ENCODE measurements at places on chromosomes 5 and 9.
A peak's percentile ranks its signal among the peaks of the same experiment; 100 is the strongest.

DNA sequence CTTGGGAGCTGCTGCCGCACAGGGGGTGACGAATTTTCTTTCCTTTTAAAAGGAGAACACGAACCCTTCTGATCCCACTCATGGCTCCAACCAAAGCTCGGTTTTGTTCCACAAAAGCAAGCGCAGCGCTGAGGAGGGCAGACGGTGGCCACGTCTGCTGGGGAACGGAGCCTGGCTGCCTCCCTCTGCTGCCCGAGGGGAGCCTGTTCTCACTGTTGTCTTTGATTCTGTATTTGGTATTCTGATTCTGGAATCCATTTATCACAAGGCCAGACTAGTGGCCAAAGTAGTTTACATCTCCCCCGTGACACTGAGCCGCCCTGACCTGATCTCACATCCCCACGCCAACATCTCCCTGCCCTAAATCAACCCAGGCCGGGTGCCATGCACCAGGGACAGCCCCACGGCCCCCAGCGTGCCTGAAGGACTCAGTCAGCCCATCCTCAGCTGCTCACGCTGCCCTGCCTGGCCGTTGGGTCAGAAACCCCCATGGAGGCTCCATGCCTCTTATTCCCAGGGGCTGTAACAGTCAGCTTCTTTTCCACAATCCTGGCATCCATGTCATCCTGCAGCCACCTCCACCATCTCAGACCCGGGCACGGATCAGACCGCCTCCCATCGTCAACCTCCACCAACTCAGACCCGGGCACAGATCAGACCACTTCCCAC lies 6.7 kb upstream of the NSMF start:
- no peak for DNase-seq

- no peak for DNase-seq
Observed at GRCh38 chr9:31445960-31446359, 938.5 kb upstream of the ACO1 start.

- no peak for DNase-seq
Observed at GRCh38 chr9:134420281-134420845, 94.1 kb downstream of the RXRA start.

GRCh38 chr9:15163931-15164330 lies 143.1 kb downstream of the TTC39B start:
- no peak for DNase-seq

GRCh38 chr9:113154946-113155345 lies 4.1 kb downstream of the SLC31A2 start:
- DNase-seq = no peak

- no peak for DNase-seq
Observed at GRCh38 chr9:15304632-15305031, 2.4 kb downstream of the TTC39B start.

DNA sequence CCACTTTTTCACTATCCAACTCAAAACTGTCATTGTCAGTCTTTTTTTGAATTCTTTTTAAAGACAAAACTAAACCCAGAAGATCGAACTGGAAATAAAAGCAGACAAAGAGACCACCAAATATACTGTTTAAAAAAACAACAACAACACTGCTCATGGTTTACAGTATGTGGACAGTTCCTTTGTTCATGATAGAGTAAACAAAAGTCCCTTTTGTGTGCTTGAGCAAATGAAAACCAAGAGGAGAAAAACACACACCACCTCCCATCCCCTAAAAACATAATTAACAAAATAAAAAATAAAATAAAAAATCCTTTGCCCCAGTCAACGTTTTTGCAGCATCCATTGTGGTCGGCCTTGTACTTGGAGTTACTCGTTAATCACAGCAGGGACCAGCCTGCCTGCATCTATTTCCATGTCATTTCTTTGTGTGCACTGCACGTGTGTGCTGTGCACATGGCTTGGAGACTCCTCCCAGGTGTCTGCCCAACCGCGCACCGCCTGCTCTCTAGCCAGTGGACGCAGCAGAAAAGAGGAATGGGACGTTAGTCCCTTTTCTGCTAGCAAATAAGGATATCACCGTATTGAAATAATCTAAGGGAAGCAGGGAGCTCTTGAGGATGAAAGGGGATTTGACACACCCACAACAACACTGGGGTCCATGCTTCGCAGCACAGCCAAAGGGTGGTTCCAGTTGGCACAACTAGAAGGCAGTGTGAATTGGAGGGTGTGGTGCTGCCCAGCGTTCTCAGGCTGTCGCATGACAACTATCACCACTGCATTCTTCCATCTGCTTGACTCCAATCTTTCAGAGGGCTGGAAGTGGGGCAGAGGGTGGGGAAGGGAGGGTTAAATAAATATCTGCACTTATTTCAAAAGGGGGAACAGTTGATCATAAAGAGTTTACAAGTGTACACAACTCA lies 130.0 kb downstream of the SEMA6A start:
- no peak for DNase-seq

DNA sequence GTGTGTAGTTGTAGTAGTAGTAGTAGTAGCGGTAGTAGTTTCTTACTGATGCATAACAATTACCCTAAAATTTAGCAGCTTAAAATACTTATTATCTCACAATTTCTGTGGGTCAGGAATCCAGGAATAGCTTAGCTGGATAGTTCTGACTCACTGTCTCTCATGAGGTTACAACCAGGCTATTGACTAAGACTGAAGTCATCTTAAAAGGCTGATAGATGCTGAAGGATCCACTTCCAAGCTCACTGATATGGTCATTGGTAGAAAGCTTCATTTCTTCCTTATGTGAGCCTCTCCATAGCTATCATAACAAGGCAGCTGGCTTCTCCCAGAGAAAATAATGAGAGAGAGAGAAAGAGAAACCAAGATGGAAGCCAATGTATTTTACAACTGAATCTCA lies 147.5 kb upstream of the FBXL17 start:
- peak; percentile 55 for DNase-seq

DNA sequence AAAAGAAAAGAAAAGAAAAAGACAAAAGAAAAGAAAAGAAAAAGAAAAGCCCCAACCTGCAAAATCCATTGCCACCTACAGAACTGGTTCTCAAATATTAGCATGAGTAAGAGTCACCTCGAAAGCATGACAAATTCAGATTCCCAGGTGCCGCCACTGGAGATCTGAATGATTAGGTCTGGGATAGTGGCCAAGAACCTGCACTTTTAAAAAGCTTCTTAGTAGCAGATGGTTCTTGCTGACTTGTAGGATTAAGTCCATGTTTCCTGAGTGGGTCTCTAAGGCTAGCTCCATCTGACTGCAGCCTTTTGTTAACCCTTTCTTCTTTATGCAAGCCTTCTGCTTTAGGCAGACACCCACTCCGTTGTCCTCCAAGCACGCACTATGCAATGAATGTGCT lies 178.5 kb upstream of the CDH18 start:
- no peak for DNase-seq

DNA sequence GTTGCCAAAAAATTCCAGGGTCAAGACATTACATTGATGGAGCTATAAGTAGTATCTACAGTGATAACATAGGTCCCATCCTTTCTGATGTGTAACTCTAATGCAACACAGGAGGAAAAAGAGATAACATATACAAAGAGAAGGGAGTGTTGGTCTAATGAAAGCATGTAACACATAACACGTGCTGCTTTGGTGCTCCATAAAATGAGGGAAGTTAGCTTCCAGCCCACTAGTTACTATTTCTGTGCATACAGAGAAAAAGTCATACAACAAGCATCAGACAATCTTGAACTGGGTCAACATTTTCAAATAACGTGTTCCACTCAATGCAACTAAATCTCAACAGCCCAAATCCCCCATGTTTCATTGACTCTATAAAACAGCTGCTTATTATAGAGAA lies 11.7 kb downstream of the MLLT3 start:
- DNase-seq = no peak
